ENCODE measurements at places on chromosomes 16 and 17.

DNA sequence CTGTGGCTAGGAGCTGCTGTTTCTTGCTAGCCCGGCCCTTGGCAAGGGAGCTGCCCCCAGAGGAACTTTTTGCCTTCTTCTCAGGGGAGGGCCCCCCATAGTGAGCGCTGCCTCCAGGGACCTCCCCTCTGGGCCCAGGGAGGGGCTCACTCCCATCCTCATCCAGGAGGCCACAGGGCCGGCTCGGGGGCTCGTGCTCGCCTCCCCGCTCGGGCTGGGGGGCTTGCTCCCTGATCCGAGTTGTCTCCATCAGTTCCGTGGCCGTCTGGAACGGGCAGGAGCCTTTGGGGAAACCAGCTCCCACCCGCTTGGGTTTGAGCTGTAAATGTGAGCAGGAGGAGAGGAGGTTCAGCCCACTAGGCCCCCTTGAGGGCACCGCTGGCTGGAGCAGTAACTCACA, 4.1 kb upstream of the SMIM5 start:
- DNase-seq: no peak

- no peak for DNase-seq
Observed at GRCh38 chr17:8125947-8126490, 2.1 kb upstream of the HES7 start.

DNA sequence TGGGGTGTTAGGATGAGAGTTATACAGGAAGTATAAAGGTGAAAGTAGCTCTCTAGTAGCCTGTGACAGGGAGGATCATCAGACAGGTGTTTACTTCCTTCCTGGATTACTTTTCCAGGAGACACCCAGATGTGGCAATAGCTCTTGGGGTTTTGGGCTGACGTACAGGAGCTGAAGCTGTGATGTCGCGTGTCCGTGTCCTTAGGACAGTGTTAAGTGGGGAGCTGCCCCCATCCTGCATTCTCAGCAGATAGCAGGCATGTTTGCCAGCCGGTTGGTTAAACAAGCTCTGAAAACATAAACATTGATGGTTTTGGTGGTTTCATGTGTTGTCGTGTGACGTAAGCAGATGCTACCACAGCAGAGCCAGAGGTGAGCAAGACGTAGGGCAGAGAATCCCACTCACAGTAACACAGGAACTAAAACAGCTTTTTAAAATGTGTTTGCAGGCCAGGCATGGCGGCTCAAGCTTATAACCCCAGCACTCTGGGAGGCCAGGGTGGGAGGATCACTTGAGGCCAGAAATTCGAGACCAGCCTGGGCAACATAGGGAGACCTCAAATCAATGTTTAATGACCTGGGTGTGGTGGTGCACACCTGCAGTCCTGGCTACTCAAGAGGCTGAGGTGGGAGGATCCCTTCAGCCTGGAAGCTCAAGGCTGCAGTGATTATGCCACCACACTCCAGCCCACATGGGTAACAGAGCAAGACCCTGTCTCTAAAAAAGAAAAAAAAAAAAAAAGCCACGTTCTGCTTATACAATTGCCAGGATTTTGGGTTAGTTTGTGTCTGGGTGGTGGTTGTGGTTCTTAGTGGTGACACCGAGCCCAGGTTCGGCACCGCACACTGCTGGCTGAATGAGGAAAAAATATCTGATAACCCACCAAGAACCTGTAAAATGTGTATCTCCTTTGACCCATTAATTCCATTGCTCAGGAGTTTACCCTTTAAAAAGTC, 18.2 kb upstream of the IL17C start:
- peak; percentile 47 for DNase-seq

GRCh38 chr17:48048384-48049126, 396 bp downstream of the NFE2L1 start:
- DNase-seq: no peak

GRCh38 chr16:1743376-1744337, 27.7 kb downstream of the NME3 start:
- no peak for DNase-seq

- no peak for DNase-seq
Observed at GRCh38 chr17:80829166-80829813, 162.4 kb upstream of the CHMP6 start.

DNA sequence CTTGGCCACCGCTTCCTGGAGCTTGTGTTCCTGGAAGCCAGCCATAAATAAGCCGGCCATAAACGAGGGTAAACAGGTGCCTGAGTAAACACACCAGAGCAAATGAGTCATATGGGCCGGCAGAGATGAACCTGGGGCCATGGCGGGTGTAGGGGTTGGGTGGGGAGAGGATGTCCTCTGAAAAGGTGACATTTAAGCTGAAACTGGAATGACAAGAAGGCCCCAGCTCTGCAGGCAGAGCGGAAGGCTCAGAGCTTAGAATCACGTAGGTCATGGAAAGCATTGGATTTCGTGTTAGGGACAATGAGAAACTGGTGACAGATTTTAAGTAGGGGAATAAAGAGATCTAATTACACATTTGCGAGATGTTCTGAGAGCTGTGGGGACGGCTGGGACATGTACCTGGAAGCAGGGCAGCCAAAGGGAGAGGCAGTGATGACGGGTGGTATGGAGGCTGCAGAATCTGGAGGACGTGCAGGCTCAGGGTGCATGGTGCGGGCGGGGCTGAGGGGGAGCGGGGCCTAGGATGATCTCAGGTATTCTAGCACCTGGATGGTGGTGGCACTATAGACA, 8.1 kb upstream of the DNASE1 start:
- DNase-seq: no peak

DNA sequence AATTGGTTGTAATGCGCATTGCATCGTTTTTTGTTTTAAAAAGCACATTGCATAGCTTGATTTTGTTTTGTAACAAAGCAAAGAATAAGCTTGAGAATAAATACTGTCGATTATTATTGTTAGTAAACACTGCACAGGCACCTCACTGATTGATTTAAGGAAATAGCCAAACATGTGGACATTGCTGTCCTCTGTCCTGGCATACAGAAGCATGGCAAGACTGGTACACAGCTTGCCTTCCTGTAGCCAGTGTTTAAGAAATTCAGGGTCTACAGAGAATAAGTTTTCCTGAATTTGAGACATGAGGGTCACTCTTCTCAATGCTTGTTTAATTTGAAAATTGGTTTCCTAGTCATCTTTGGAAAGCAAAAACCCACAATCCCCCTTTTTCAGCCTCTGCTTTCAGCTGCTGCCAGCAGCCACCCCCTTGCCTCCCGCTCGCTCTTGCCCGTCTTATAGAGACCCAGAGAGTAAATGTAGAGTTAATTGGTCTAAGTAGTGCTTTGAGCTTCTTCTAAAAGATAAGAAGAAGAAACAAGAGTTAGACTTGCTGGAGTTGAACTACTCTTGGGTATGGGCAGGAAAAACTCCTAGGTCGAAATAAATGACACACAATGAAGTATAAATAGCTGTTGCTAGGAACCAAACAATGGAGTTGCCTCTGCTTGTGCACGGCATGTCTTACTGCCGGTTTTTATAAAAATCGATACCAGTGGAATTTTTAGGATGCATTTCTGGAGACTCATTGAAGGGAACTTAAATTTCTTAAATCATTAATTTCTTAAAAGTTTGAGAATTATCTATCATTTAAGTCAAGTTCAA, 116.6 kb downstream of the MRTFB start:
- no peak for DNase-seq

- DNase-seq: no peak
Observed at GRCh38 chr17:77890771-77891170, 67.7 kb upstream of the TNRC6C start.

- no peak for DNase-seq
Observed at GRCh38 chr16:80158766-80159165, 382.0 kb upstream of the DYNLRB2 start.

- DNase-seq: no peak
Observed at GRCh38 chr16:61182391-61182790, 853.8 kb downstream of the CDH8 start.

- DNase-seq: no peak
Observed at GRCh38 chr17:72456075-72456474, 335.3 kb downstream of the SOX9 start.

- no peak for DNase-seq
Observed at GRCh38 chr17:18008496-18009268, 30.3 kb downstream of the ATPAF2 start.

DNA sequence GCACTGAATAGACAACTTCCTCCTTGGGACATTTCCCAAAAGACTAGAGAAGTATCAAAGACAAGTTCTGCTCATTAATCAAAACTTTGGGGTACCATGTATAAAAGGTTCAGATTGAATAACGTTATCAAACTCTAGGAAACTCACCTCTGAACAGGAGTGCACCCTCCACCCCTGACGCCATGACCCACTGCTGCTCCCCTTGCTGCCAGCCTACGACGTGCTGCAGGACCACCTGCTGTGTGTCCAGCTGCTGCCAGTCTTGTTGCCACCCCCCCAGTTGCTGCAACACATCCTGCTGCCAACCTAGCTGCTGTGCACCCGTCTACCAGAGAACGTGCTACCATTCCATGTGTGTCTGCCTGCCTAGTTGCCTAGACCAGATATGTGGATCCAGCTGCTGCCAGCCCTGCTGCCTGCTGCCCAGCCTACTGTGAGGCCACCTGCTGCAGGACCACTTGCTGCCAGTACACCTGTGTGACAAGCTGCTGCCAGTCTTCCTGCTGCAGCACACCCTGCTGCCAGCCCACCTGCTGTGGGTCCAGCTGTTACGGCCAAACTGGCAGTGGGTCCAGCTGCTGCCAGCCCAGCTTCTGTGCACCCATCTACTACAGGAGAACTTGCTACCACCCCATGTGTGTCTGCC, 13.8 kb upstream of the KRTAP9-2 start:
- no peak for DNase-seq

DNA sequence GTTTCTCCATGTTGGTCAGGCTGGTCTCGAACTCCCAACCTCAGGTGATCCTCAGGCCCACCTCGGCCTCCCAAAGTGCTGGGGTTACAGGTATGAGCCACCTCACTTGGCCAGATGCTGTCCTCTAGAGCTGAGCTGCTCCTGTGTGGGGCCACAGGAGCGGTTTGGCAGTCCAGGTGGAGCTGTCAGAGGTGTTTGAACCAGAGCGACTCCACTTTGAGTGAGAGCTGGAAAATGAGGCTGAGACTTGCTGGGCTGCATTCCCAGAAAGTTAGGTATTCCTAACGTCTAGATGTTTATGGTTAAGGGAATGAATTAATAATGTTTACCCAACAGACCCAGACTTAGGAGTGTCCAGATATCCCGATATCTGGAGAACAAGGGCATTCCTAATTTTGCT, 16.8 kb upstream of the PSMD7 start:
- DNase-seq: no peak

- no peak for DNase-seq
Observed at GRCh38 chr17:49570540-49571242, 5.0 kb upstream of the NXPH3 start.

DNA sequence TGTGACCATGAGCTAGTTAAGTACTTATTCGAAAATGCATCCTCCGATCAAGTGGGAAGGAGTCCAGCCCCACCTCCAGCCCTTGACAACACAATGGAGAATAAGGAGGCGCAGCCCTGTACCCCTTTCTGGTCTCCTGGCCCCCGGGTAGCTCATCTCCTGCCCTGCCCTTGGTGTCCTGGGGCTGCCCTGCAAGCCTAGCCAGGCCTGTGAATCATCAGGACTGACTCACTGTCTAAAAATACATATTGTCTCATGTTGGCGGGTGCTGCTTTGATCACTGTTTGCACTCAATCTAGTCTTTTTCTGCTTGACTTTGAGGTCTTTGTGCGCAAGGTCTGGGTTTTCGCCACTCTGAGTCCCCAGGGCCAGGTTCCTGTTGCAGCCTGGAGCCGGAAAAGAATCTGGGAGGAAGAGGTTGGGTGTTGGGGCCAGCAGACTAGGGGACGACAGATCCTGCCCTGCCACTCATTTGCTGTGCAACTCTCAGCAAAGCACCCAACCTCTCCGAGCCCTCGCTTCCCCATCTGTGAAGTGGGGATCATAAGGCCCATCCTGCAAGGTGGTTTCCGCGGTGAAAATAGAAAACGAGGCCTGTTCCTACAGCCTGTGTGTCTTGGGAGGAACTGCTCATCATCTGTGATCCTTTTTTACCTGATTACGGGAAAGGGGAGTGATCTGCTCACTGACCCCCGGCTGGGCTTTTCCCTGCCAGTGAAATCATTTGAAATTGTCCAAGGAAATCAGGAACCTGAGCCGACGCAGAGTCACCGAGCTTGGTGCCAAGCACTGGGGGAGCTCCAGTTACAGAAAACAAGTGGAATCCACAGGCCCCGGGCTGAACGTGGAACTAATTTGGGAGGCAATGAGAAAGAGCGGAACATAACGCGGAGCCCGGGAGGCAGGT, 230.4 kb downstream of the PARN start:
- DNase-seq: no peak

DNA sequence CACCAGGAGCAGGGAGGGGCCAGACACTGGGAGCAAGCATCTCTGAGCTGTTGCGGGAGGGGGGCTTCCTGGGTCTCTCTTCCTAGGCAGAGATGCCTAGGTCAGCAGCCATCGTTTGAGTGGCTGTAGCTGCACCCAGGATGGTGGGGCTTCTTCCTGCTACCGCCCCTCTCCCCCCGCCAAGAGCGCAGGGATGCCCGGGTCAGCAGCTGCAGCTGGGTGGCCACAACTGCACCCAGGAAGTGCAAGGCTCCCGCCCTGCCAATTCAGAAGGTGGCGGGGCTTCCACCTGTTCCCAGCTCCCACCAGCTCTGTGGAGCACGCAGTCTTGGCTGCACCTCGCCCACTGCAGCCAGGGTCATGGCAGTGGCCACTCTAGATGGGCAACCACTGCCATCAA, 47.8 kb downstream of the ESRP2 start:
- no peak for DNase-seq

GRCh38 chr17:18772471-18772870, 8.5 kb upstream of the TVP23B start:
- DNase-seq: no peak

DNA sequence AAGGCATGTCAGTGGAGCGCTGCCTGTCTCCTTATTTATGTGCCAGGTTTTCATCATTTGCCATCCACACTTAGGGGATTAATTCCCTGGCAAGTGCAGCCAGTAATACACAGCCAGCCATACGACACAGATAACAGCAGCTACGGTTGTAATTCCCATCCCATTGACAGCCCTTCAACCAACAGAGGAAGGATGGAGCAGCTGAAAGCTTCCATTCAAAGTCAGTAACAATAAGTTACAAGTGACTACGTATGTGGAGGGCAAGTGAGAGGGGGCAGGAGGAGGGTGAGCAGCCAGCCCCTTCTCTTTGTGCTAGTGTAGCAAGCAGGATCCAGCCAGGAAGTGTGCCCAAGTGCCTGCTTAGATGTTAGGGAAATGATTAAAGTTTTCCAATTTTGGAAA, 53.8 kb upstream of the LYRM9 start:
- no peak for DNase-seq

- no peak for DNase-seq
Observed at GRCh38 chr16:73615071-73615940, 567.4 kb upstream of the ZFHX3 start.

GRCh38 chr17:34319039-34319483, at the start of gene CCL8:
CCL8 (plus strand) TSS chr17:34319435; CDS start chr17:34319502, 67 bp downstream.
- DNase-seq: no peak

DNA sequence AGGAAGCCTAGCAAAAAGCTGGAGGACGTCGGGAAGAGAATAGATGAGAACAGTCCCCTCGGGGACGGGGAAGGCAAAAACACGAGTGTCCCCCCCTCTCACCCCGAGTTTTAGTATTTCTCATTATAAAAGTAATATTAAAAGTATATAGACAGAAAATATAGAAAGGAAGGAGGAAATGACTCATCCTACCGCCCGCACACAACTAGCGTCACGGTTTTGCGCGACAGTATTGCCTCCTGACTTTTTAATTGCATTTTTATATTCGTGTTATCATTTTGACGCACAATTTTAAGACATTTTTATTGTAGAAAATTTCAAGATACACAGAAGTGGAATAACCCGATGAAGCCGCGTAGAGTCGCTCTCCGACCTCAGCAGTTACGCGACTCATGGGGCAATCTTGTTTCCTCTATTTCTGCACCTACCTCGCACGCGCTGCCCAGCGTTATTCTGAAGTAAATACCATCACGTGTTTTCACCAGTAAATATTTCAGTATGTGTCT, 652 bp upstream of the SLC25A19 start:
- DNase-seq: peak; percentile 51

Data from stimulated activated CD8-positive, alpha-beta memory T cell treated with anti-CD3 and anti-CD28 coated beads, Interleukin-15, amount 100 ng/mL, for 4 hours (primary cell).